ENCODE measurements at places on chromosomes 13 and 19.
A peak's percentile ranks its signal among the peaks of the same experiment; 100 is the strongest.

GRCh38 chr13:79320433-79320832 lies 85.6 kb downstream of the RBM26 start:
- no peak for DNase-seq

GRCh38 chr13:87398047-87398446 lies 273.1 kb upstream of the SLITRK5 start:
- DNase-seq = no peak

- no peak for DNase-seq
Observed at GRCh38 chr19:2783781-2784145, 690 bp upstream of the SGTA start.

DNA sequence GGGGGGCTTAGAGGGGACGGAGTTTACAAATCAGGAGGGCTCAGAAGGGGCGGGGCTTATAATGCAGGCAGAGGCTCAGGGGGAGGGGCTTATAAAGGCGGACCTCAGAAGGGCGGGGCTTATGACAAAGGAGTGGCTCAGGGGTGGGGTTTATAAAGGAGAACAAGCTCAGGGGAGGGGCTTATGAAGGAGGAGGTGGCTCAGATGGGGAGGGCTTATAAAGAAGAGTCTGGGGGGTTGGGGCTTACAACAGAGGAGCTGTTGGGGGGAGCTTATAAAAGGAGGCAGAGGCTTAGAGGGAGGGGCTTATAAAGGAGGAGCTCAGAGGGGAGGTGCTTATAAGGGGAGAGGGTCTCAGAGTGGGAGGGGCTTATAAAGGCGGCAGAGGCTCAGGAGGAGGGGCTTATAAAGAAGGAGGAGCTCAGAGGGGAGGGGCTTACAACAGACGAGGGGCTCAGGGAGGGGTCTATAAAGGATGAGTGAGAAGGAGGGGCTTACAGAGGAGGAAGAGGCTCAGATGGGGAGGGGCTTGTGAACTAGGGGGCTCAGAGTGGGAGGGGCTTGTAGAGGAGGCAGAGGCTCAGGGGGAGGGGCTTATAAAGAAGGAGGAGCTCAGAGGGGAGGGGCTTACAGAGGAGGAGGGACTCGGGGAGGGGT lies 1.0 kb downstream of the SMIM24 start:
- DNase-seq = peak; percentile 42

- no peak for DNase-seq
Observed at GRCh38 chr13:114081761-114082681, 50.4 kb downstream of the RASA3 start.

- no peak for DNase-seq
Observed at GRCh38 chr13:93080587-93080986, 146.0 kb upstream of the GPC6 start.

GRCh38 chr13:94327318-94327717 lies 152.2 kb downstream of the DCT start:
- no peak for DNase-seq

GRCh38 chr13:42396901-42397655 lies 125.1 kb downstream of the AKAP11 start:
- DNase-seq = no peak

DNA sequence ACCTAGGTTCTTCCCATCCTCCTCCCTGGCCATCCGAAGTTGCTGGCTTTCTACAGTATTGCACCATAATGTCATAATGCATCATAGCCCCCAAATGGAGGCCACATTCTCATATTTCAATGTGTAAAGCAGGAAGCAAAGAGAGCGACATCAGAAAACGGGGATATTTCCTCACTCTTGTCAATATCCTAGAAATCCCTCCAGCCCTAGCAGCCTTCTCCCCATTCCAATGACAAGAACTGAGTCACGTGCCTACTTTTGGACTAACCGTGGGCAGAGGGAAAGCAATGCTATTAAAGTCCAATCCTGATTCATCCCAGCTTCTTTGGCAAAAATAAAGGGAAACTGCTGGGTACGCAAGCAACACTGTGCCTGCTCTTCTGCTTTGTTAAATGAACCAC lies 4.3 kb upstream of the RAP2A start:
- DNase-seq = no peak

DNA sequence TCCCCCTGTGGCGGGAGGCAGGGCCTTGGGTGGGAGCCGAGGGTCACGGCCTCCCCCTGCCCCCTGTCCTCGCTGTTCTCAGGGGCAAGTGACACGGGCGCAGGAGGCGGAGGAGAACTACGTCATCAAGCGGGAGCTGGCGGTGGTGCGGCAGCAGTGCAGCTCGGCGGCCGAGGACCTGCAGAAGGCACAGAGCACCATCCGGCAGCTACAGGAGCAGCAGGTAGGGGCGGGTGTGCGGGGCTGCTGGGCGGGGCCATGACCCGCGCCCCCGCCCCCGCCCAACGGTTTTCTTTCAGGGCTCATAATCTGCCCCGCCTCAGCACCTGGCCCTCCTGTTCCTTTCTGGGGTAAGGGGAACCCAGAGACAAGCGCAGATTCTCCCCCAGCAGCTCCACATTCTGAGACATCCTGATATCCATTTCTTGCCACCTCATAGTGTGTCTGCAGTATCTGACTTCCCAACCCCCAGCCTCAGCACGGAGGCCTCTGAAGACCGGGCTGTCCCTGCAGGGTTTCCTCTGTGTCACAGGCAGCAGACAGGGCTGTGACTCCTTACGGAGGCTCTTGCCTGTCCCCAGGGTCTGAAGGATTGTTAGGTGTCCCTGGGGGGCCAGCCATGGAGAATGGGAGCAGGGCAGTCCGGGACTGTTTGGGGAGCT lies 15.9 kb downstream of the PRR36 start:
- no peak for DNase-seq

DNA sequence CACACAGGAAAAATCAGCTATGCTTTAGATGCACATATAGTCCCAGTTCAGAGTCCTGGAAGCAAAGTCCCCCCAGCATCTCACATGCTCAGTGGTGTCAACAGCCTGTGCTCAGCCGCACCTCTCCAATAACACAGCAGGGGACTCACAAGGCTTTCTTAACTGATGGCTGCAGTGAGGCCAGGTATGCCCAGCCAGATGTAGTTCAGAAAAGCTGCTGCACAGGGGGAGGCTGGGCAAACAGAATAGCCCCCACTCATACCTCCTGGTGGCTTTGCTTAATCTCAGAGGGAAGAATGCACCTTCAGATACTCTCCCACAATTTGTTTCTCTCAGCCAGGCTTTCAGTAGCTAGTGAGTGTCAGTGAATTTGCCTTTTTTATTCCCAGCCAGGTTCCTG lies 33.4 kb downstream of the FAM124A start:
- no peak for DNase-seq

DNA sequence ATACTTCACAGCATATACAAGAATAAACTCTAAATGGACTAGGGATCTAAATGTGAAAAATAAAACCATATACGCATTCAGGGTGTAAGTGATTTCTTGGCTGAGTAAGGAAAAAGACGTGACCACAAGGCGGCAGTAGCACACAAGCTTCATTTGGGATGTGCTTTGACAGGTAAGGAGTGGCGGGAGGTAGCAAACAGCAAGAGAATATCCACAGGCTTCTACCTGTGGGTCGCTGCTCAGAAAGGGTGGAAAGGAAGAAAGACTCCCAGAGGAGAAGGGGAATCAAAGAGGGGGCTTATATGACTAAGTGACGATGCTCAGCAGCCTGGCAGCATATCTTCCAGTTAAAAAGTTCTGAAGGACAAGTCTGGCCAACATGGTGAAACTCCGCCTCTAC lies 2.5 kb upstream of the ZNF121 start:
- DNase-seq = peak; percentile 94

- DNase-seq = no peak
Observed at GRCh38 chr13:45702088-45702487, at the start of gene CBY2. CBY2 (plus strand) TSS chr13:45702320; CDS start chr13:45702391, 71 bp downstream.

DNA sequence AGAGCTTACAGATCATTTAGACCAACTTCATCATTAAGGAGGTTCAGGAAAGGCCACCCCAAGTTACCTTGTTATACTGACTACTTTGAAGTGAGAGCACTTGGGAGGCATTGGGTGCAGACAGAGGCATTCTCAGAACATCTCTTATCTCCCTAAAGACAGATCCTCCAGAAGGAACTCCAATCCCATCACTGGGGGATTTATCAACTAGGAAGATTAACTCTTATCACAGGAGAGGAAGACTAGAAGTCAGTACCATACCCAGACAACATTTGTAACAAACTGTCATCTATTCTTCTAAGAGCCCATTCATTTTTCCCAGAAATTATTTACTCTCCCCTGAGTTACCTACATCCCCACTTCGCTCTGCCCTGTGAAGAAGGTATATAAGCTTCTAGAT lies 5.8 kb upstream of the RFXAP start:
- DNase-seq = no peak

GRCh38 chr13:106865716-106866440 lies 297.9 kb upstream of the ARGLU1 start:
- DNase-seq = no peak

DNA sequence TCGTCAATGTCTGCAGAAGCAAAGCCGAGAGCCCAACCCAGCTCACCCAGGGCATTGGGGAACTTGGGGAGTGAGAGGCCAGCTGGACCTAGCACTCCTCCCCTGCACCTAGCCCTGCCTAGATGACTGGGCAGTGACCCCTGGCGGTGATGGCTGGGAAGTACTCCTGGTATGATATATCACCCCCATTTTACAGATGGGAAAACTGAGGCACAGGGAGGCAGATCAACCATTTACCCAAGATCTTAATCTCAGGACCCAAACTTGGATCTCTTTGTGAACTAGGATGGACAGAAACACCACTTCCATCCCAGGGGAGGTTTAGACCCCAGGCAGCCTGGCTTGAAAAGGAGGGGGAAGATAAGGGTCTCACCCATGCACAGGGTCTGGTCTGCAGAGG lies 43.5 kb downstream of the CCL25 start:
- no peak for DNase-seq

- DNase-seq = no peak
Observed at GRCh38 chr19:29964171-29964570, 22.1 kb downstream of the URI1 start.

DNA sequence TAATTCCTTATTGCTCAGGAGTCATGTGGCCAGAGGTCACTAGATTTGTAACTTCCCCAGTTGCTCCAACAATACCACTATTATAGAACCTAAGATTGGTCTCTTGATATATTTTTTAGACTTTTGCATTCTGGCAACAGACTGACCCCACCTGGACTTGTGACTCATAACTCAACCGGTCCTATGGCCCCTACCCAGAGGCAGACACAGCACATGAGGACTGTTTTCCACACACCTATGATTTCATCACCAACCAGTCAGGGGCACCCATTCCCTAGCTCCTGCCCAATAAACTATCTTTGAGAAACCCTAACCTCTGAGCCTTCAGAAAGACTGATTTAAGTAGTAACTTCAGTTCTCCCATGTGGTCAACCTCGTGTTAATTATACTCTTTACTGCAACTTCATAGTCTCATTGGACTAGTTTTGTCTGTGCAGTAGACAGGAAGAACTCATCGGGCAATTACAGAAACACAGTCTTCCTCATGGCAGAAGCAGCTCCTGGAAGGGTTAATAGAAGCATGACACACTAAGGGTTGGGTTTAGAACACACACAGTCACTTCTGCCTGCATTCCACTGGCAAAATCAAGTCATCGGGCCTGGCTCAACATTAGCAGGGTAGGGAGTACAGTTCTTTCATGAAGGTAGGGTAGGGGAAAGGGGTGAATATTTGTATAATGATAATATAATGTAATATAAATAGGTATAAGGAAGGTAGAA lies 251.8 kb downstream of the UQCRFS1 start:
- DNase-seq = no peak

GRCh38 chr13:49740870-49741269 lies 49.6 kb upstream of the EBPL start:
- no peak for DNase-seq

DNA sequence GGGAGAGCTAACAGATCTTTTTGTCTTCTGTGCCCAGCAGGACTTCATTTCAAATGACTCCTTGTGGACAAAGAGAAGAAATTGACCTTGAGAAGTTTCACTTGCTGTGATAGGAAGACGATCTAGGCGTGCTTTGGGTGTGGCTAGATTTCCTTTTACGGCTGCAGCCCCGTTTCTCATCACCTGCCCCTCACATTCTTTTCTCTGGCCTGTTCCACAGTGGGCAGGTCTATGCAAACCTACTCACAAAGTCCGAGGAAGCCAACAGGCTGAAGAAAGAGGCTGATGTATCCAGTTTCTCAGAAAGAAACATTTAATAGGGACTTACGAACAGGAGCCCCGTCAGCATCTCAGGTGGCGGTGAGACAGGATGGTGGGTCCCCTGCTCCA lies 231.8 kb downstream of the FGF9 start:
- DNase-seq = no peak

GRCh38 chr19:42248270-42249148 lies 6.1 kb upstream of the GSK3A start:
- no peak for DNase-seq

GRCh38 chr13:75932636-75933035 lies 296.5 kb downstream of the LMO7 start:
- no peak for DNase-seq

GRCh38 chr19:4400135-4400936 lies at the start of gene SH3GL1:
SH3GL1 (minus strand) TSS chr19:4400547; CDS start chr19:4400368, 179 bp downstream.
- DNase-seq = peak; percentile 96

DNA sequence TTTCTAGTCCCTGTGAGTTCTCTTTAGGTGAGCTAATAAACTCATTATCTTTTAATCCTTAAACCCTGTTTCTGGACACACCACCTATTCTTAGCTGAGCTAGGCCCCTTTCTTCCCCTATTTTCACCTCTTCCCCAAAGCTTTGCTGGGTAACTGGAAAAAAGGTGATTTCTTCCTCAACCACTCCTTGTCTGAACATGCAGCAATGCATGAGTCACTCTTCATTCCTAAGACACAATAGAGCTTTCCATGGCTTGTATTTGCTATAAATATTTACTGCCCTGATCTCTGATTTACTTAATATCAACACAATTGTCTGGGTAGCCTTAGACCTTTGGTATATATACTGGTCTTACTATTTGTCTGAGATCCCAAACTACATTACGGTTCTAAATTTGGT lies 370.9 kb downstream of the KLF5 start:
- DNase-seq = no peak

GRCh38 chr13:69796256-69796655 lies 311.4 kb upstream of the ATXN8OS start:
- no peak for DNase-seq

DNA sequence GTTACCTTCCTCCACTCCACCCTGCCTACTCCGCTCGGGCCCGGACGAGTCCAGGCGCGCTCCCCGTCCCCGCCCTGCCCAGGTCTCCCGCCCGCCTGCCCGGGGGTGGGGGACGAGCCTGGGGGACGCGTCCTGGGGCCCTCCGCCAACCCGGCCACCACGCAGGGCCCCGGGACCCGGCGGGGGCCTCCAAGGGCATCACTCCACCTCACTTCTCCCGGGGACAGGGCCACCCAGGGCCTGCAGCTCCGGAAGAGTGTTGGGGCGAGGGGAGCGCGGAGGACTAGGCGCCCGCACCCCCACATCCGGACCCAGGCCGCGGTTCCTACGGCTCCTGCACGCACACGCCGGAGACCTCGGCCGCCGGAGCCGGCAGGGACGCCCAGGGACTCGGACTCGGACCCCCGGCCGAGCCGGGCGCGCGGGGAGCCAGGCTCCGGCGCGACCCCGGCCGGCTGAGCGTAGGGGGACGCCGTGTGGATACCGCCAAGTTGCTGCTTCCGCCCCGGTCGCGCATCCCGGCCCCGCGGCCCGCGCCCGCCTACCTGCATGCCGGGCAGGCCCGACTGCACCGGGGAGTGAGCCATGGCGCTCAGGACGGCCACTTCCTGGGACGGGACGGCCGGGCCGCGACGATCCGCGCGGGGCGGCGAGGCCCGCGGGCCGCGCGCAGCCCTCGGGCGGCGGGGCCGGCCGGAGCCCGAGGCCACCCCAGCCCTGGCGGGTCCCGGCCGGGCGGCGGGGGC lies 534 bp downstream of the STK24 start:
- peak; percentile 80 for DNase-seq

- no peak for DNase-seq
Observed at GRCh38 chr19:33686687-33687480, 65.1 kb downstream of the CHST8 start.
